ENCODE measurements at places on chromosomes 12 and 14.
A peak's percentile ranks its signal among the peaks of the same experiment; 100 is the strongest.

DNA sequence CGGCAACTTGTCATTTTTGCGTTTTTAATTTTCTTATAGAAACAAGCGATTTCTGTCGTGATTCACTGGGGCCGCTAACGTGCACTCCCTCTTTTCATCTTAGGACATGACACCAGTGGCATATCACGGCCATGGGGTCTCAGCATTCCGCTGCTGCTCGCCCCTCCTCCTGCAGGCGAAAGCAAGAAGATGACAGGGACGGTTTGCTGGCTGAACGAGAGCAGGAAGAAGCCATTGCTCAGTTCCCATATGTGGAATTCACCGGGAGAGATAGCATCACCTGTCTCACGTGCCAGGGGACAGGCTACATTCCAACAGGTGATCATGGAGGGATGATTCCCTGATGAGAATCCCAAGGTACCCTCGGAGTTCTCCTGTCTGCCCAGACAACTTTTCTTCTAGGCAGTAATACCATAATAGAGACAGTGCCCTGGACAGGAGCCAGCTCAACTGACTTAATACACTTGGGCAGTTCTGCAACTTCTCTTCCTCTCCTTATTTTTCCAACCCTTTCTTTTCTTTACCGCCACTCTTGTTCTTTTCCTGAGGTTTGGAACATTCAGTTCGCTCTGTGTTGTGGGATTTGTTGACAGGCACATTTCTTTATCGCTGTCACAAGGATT is 821 bp downstream of the TMEM106C start:
- peak; percentile 26 for DNase-seq

DNA sequence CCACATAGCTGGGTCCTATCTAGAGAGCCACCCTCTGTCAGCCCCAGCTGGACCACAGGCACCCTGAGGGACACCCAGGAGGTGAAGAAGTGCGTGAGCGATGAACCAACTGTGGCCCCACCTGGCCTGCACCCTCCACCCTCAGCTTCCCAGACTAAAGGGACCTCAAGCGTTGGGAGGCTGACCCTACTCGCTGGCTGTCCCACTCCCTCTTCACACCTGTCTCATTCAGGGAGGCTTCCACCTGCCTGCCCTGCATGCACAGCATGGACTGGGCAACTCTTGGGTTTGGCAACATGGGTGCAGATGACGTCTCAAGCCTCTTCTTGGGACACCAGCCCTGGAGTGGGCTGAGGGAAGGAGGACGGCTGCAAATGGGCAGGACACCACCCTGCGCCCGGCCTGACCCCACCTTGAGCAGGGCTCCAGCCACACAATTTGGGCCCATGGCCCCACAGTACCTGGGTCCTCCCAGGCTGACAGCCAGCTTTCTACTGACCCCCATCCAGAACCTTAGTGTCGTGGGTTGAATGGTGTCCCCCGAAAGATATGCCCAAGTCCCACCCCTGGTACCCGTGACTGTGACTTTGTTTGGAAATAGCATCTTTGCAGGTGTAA is 2.1 kb downstream of the TMEM179 start:
- DNase-seq: no peak

- DNase-seq: no peak
Measured at GRCh38 chr14:63972323-63972932, 119.6 kb downstream of the SYNE2 start.

- DNase-seq: no peak
Measured at GRCh38 chr14:55316564-55316963, 45.3 kb downstream of the FBXO34 start.

- no peak for DNase-seq
Measured at GRCh38 chr14:65077318-65077717, 25.0 kb downstream of the MAX start.

DNA sequence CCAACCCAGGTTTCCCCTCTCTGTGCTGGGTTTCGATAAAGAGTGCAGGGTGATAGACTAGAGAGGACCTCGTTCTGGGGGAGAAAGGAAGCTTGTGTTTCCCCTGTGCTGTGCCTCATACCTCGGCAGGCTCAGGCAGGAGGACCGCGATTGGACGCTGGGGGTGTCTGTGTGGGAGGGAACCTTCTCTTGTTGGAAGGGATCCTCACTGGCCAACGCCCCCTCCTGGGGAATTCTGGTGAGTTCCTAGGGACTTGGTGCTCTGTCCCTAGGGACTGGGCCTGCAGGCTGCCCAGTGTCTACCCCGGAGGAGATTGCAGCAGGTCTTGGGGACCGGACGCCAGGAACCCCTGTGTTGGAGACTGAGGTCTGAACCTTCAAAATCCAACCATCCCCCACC is 157.4 kb upstream of the PRMT8 start:
- peak; percentile 19 for DNase-seq

DNA sequence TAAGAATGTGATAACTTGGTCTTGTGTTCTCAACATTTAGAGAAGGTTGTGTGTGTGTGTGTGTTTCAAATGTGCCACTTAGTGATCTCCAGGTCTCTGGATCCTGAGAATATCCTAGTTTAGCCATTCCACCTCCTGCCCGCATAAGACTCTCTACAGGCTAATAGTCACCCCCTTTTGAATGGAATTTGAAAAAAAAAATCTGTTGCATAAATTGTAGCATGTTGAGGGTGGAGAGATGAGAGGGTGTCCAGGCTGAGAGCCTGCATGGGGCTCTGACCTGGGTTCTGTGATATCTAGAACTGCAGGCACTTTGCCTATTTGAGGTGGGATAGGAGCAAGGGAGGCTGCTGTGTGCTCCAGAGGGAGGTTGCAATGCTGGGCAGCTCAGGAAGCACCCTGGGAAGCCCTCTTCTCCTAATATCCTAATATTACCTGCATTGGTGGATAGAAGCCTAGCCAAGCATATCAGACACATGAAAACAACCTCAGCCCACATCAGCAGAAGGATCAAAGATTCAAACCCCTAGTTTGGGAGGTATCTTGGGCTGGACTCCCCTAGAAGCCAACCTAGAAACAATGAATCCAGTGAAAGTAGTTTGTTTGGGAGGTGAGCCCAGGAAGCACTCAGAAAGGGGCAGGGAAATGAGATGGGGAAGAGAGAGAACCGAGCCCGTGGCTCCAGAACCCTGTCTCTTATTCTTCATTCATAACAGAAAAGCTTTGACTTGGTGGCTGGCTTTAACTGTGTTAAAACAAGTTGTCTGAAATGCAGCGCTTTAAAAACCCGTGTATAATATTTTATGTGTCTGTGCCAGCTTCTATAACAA is 35.6 kb upstream of the RBM19 start:
- no peak for DNase-seq

DNA sequence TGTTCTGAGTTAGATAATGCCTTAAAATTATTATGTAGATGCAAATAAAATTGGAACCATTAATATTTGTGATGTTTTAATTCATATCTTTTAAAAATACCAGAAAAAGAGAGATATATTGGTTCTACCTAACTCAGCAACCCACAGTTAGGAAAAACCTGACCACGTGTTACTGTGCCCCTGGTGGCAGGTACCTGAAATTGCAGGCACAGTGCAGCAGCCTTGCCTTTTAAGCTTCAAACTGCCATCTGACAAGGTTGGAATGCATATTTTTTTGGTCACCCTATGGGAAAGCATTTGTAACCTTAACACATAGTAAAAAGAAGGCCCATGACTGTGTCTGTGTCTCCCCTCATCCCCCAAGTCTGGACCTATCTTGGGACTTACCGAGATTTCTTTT is 109.4 kb upstream of the NOS1 start:
- no peak for DNase-seq

- DNase-seq: peak; percentile 74
Measured at GRCh38 chr12:20487519-20487918, 119.2 kb downstream of the PDE3A start.

- peak; percentile 44 for DNase-seq
Measured at GRCh38 chr14:85444635-85445034, 85.3 kb upstream of the FLRT2 start.

- no peak for DNase-seq
Measured at GRCh38 chr12:67792185-67792584, 143.6 kb downstream of the DYRK2 start.

DNA sequence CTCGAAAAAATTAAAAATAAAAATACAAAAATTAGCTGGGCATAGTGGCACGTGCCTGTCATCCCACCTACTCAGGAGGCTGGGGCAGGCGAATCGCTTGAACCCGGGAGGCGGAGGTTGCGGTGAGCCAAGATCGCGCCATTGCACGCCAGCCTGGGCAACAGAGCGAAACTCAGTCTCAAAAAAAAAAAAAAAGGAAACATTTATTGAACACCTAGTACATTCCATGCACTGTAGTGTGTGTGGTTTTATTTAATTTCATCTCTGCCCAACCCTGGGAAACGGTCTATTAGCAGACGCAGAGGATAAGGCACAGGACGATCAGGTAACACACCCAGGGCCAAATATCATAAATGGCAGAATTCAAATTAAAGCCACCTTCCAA is 35.8 kb upstream of the SINHCAF start:
- no peak for DNase-seq

DNA sequence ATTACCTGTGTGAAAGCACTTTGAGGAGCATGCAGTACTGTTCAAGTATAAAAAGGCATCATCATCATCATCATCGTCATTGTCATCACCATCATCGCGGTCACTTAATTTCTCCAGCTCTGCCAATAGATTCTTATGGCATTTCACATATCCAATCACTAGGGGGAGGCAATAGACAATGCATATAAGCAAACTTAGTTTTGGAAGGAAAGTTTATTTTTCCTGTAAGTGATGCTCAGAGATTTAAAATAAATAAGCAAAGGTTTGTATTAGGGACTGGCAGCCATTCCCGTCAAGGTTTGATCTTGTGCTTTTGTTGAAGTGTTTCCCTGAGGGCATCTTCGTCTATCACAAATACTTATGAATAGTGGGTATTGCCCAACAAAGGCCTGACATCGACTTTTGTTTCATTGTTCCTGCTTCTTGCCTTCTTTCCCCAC is 127.4 kb downstream of the KTN1 start:
- peak; percentile 69 for DNase-seq

- DNase-seq: no peak
Measured at GRCh38 chr14:97948841-97949240, 1151.7 kb downstream of the VRK1 start.

GRCh38 chr14:75568791-75569190 is 9.6 kb upstream of the FLVCR2 start:
- no peak for DNase-seq

DNA sequence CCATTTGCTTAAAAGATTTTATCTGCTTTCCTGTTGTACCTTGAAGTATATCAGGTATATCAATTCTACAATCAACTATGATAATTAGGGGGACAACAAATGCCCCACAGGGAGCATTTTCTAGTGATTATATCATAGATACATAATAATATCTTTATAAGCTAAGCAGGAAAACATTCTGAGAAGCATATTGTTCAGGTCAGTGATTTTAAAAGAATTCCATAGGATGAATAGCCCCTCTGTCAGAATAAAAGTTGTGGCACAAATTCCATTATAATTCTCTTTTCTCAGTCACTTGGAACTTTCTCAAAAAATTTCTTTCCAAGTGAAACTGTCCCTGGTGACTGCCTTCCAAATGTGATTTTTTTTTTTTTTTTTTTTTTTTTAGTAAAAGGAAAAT is 32.9 kb upstream of the HMGA2 start:
- DNase-seq: no peak

GRCh38 chr12:79455286-79455685 is 235.5 kb downstream of the PAWR start:
- no peak for DNase-seq

DNA sequence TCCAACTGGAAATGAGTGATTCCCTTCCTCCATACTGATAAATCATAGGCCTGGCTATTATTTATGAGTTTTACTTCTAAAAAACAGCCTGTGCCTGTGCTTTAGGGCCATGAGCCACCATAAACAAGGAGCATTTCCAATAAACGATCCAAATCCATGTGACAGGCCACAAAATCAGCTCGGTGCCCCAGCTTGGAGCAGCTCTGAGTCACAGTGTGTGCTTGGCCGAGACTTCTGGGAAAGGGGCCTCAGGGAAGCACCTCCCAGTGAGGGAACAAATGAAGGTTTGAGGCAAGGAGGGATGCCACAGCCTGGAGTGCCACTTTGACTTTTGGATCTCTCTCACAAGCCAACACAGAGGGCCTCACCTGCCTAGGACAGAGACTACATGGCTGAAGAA is 190.4 kb downstream of the NTF3 start:
- peak; percentile 15 for DNase-seq

GRCh38 chr14:94334872-94335271 is 11.7 kb upstream of the SERPINA6 start:
- peak; percentile 14 for DNase-seq

DNA sequence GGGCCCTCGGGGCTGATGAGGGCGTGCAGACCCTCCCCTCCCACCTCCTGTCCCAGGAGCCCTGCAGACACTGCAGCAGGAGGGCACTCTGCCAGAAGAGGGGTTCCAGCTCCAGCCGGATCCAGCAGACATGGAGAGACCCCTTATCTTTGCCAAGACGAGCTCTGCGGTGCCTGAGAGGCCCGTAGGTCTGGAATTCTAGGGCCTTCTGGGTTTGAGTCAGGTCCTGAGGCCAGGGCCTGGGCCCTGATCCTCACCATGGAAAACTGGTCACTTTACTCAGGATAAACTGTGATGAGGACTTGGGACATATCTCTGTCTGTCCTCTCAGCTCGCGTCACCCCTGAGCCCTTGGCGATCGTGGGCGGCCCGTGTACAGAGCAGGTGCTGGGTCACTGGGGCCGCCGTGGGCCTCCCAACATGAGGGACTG is 13.8 kb downstream of the MEG3 start:
- no peak for DNase-seq

DNA sequence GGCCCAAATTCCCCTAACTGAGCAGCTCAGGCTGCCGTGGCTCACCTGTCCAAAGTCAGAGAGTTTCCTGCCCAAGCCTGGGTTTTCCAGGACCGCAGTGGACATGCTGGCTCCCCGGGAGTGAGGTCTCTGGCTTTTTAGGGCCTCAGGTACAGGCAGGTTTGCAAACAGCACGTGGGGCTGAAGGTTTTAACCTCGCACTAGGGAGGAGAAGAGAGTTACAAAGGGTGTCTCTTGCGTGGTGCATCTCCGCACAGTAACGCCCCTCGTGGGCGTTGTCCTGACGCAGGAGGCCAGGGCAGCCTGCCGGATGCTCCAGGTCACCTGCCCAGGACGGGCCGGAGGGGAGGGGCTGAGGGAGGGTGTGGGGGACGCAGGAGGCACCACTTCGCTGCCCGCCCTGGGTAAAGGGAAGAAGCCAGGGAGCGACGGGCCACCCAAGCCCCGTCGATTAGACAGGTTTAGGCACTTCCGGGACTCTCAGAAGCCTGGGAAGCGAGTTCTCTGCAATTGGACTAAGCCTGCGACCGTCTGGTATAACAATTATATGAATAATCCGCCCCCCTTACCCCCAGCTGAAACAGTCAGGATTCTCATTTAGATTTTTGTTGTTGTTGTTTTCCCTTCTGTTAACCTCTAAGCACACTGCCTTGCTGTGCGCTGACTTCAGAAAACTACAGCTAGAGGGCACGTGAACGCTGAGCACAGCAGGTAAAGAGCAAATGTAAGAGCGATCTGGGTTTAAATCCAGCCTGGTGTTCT is at the start of gene PAH:
PAH (minus strand) TSS at position 219 of the 762 bp plus-strand sequence; CDS start at position 105, 114 bp downstream.
- DNase-seq: no peak

DNA sequence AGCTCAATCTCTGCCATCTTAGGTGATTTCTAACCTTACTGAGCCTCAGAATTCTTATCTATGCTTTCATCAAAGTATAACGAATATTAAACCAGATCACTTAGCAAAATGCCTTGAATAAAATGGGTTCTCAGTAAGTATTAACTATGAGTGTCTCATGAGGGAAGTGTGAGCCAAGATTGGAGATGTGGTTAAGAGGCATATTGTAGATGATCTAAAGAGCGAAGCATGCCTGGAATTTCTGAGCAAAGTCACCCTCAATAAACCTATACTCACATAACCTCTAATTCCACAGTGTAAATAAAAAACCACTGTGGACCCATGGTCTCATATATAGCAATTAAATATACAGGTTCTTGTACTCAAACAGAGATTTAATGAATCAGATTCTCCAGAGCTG is 193.1 kb upstream of the FSCB start:
- no peak for DNase-seq

Data from EH (cell line).